ENCODE measurements at places on chromosomes 11 and 22.
A peak's percentile ranks its signal among the peaks of the same experiment; 100 is the strongest.

DNA sequence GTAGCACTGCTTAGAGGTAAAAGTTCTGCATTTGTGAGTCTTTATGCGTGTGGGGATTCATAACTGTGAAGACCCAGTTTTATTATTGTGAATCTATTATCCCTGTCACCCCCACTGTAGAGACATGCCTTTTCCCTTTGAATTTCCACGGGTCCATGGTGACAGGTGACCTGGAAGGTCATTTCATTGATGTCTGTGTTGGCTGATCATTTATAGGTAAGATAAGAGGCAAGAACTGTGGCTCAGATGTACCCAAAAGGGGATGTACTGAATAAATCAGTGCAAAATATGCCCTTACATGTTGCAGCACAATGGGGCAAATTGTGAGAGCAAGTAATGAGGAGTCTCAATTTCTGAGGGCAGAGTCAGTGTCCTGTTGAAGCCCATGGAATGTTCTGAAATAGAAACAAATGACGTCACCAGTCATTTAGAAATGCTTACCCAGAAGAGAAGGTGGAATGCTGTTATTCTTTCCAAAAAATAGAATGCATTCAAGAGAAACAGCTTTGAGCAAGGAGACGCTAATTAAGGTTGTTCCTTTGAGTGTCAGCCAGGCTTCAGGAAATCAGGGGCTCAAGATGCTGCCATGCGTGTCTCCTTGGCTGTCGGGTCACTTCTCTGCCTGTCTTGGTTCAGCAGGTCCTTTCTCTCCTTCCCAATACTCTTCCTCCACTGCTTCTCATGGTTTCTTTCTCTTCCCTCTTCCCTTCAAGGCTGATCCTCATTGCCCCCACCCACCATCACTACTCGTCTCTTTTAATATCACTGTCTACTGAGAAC, 118.7 kb upstream of the E2F8 start:
- no peak for DNase-seq

GRCh38 chr11:30196400-30197206, 34.2 kb upstream of the FSHB start:
- peak; percentile 24 for DNase-seq

DNA sequence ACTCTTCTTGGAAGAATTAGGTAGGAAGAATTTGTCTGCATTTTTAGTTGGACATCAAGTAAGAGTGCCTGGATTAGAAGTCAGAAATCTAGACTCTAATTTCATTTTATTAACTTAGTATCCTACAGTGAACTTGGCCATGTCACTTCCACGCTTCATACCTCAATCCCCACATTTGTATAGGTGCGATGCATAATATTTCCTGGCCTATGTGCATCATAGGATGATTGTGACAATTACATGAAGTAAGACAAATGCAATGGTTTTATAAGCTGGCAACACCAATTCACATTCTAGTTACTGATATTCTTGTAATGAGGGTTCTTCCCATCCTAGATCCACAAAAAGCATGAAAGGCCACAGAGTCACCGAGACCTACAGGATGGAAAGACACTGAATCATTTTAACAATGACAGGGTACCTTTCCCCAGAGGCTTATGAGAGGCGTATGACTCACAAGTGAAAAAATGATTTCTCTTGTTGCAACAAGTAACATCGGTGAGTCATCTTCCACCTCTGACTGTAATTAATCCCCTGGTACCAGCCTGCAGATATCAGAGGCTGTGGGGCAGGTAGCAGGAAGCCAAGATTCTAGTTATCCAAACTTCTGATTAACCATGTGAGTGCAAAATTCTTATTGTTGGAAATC, 56.0 kb upstream of the OR5AK2 start:
- no peak for DNase-seq

DNA sequence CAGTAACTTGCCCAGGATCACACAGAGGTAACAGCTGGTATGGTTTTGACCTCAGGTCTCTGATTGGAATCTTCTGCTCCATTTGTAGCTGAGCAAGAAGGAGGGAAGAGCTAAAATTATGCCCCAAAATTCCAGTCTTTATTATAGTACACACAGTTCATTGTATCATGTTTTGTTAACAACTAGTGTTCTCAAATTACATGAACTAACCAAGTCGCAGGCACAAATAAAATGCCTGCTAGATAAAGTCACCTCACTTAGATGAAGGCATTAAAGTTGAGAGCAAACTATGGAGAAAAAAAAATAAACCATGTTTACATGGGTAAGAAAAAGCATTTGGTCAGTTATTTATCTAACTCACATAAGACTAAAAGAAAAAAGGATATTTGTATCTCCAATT, 58.8 kb downstream of the PDGFD start:
- no peak for DNase-seq

DNA sequence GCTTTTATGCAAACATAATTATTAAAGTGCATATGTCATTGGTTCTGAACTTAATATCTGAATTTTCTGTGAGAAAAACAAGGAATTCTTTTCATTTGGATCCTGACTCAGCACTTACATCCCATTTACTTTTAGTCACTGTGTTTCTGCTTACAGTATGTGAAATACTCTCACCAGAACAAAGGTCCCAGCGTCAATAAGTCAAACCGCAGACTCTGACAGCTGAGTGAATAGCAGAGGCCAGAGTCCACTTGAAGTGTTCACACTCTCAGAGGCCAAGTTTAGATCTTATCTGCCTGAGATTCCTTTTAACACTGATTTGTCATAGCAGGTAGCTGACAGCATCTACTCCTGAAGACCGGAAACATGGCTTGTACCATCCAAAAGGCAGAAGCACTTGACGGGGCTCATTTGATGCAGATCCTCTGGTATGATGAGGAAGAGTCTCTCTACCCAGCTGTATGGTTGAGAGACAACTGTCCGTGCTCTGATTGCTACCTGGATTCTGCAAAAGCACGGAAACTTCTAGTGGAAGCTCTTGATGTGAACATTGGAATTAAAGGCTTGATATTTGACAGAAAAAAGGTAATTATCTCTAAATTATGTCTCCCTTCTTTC, 14.6 kb downstream of the BBOX1 start:
- DNase-seq, result no peak

DNA sequence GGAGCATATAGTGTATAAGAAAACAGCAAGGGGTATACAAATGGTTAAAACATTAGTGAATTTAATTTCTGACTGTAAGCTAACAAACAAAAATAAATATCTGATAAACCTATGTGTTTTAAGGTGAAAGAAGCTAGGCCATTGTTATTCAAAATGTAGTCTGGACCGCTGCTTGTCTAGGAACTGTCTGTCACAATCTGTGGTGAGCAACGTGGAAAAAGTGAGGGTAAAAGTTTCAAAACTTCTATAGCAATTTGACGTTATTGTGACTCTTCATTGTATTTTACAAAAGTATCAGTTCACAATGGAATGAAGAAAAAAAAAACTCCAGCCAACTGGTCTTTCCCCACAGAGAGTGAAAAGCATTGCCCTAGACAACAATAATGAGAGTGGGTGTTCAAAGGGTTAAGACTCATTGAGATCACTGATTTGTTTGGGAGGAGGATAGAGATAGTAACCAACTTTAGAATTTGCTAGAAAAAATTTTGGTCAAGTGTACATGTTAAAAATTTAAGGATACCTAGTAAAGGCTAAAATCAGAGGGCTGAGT, 79.1 kb downstream of the UVRAG start:
- DNase-seq, result no peak

DNA sequence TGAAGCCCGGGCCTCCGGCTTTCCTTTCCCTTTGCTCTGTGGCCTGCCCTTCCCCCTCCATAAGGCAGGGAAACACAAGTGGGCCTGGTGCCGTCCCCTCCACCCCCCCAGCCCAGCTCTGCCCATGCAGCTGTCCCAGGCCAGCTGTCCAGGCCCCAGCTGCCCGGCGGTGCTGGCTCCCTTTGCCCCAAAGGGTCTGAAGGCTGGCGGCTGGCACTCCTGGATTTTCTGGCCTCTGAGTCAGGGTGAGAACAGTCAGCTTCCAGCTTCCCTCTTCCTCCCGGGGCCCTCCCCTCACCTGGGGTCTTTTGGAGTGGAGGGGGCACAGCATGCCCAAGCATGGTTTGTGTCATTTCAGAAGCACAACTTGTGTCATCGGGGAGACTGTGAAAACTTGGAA, 27.8 kb downstream of the CD82 start:
- no peak for DNase-seq

All from CD4-positive, alpha-beta T cell treated with Interleukin-15 for 4 hours (primary cell).